ENCODE measurements at places on chromosomes 2 and 18. TPM values are rescaled to one million over a fixed set of nuclear protein-coding genes. Genes with fewer than 3 reads are reported as not detected.

Gene IL1RN
- total RNA-seq = not detected

Gene TMEM87B
- 15.4 TPM for total RNA-seq

Gene ITGB6
- total RNA-seq = 7.0 TPM

Gene GCG
- 92.9 TPM for total RNA-seq

Gene SCN9A
- total RNA-seq = 23.7 TPM

Gene DNER
- total RNA-seq = 0.91 TPM

Gene THSD7B
- 10.3 TPM for total RNA-seq

Gene GPBAR1
- total RNA-seq = 9.7 TPM

DNA sequence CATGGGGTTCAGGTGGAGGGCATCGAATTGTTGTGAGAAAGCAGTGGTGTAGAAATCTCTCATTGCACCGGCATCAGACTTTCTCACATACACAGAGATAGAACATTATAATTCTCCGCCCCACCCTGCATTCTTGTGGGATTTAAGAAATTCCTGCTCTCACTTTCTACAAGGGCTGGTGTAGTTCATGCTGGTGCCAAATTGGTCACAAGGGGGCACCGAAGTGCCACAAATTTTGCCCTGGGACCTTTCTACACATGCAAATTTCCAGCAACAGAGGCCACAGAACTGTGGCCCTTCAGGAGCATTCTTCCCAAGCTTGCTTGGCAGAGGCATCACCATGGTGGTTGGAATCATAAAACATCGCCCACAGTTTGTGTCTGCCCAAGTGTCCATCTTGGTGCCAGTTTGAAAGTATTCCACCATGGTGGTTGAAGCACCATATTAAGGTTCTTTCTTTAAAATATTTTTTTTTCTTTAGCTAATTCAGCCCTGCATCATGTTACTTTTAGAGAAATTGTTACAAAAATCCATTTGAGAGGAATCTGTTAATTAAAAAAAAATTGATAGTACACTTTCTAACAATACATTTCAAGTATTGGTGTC lies 521.2 kb upstream of the FANCL start:
- H3K4me3 ChIP-seq = no peak overlapping the region
- peak; percentile 48 for DNase-seq
- no peaks in the 10 kb centered on the region for H3K36me3 ChIP-seq
- H3K27me3 ChIP-seq = no peaks in the 10 kb centered on the region
- no peak overlapping the region for H3K27ac ChIP-seq

DNA sequence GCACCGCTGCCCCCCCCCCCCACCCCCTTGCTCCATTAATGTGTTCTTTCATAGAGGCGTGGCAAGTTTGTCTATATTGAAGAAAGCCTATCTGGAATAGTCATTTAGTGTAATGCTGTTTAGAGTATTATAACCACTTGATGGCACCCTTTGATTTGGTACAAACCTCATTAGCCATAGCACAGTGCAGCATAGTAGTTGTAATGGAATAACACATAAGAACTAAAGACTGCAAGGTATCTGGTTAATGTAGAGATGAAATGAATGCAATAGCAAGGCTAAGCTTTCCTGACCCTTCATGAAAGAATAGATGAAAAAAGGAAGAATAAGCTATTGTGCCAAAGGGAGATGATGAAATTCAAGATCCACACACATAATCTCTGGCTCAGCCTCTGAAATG lies 81.9 kb downstream of the EHBP1 start:
- no peaks in the 10 kb centered on the region for H3K27me3 ChIP-seq
- H3K4me3 ChIP-seq = no peak overlapping the region
- no peak overlapping the region for H3K27ac ChIP-seq
- no peak for DNase-seq
- peaks cover 8% of the 10 kb centered on the region for H3K36me3 ChIP-seq

DNA sequence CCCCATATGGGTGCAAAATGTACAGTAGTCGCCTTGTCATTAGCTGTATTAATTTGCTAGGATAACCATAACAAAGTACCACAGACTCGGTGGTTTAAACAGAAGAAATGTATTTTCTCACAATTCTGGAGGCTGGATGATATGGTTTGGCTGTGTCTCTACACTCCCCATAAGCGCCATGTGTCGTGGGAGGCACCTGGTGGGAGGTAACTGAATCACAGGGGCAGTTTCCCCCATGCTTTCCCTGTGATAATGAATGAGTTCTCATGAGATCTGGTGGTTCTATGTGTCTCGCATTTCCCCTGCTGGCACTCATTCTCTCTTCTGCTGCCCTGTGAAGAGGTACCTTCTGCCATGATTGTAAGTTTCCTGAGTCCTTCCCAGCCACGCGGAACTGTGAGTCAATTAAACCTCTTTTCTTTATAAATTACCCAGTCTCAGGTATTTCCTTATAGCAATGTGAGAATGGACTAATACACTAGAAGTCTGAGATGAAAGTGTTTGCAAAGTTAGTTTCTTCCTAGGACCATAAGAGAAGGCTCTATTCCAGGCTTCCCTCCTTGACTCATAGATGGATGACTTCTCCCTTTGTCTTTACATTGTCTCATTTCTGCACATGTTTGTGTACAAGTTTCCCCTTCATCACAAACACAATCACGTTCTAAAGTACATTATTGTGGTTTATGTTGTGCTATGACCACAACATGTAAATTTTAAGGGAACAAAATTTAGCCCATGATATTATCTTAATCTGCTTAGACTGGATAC lies 1442.6 kb downstream of the SUCLG1 start:
- no peak overlapping the region for H3K4me3 ChIP-seq
- no peaks in the 10 kb centered on the region for H3K36me3 ChIP-seq
- no peak for DNase-seq
- H3K27ac ChIP-seq = no peak overlapping the region

Data from progenitor cell of endocrine pancreas (in vitro differentiated cells).